ENCODE measurements at places on chromosomes 12 and 14. TPM values are rescaled to one million over a fixed set of nuclear protein-coding genes. Genes with fewer than 3 reads are reported as not detected.

GRCh38 chr12:53757101-53757770 lies 5.5 kb upstream of the CISTR start:
- peak; percentile 86 for DNase-seq

DNA sequence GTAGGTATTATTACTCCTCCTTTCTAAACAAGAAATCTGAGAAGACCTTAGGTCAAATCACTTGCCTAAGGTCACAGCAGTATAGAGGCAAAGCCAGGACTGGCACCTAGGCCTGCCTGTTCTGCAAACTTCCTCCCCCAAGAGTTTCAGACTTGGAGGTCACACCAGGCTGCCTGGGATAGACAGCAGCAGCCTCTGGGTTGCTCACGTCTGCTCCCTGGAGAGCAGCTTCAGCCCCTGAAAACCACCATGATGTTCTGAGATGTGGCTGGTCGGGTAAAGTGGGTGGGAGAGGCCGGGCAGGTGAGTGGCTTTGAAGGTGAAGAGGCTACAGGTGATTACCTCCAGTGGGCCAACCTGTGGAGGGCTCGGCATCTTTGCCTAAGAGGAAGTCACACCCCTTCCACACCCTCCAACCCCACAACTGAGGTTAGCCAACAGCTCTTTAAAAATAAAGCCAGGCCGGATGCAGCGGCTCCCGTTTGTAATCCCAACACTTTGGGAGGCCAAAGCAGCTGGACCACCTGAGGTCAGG lies 37.0 kb upstream of the PNMA1 start:
- no peak for DNase-seq

Gene ITGB7
- total RNA-seq, result 105 TPM

- no peak for DNase-seq
Observed at GRCh38 chr14:75430116-75430515, 2.3 kb downstream of the JDP2 start.

Gene PTGER2
- total RNA-seq, result 23.3 TPM
